Naive thymus-derived CD4-positive, alpha-beta T cell (primary cell): ENCODE measurements at places on chromosomes 6 and 20. TPM values are rescaled to one million over a fixed set of nuclear protein-coding genes. Genes with fewer than 3 reads are reported as not detected.

DNA sequence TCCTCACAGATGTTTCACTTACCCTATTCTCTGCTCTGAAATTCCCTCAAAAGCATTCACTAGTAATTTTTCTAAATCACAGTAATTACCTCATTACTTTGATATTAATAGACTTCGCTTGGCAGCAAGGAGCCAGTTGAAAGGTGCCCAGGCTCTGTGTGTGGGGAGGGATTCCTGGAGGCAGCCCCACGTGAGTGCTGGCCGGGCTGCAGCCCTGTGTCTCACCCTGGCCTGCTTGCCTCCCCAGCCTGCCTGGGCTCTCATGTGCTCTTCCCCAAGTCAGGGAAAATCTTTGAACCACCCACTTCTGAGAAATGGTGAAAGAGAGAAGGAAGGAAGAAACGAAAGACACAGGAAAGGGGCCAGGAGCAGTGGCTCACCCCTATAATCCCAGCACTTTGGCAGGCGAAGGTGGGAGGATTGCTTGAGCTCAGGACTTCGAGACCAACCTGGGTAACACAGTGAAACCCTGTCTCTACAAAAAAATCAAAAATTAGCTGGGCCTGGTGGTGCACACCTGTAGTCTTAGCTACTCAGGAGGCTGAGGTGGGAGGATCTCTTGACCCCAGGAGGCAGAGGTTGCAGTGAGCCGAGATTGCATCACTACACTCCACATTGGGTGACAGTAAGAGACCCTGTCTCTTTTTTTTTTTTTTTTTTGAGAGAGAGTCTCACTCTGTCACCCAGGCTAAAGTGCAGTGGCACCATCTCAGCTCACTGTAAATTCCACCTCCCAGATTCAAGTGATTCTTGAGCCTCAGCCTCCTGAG lies 20.0 kb upstream of the SNTA1 start:
- no peak overlapping the region for H3K27ac ChIP-seq
- H3K27me3 ChIP-seq, result no peaks in the 10 kb centered on the region
- H3K4me3 ChIP-seq, result no peak overlapping the region
- H3K4me1 ChIP-seq, result no peaks in the 10 kb centered on the region
- no peaks in the 10 kb centered on the region for H3K36me3 ChIP-seq

DNA sequence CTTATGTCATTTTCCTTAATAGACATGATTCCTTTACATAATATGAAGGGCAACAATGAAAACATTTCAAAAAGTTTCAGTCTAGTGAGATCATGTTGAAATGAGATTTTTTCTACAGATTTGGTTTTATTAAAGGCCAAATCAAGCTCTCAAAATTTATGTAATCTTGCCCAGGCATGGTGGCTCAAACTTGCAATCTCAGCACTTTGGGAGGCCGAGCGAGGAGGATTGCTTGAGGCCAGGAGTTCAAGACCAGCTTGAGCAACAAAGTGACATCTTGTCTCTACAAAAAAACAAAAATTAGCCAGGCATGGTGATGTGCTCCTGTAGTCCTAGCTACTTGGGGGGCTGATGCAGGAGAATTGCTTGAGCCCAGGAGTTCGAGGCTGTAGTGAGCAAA lies 50.8 kb downstream of the LRP11 start:
- H3K4me3 ChIP-seq, result no peak overlapping the region
- no peaks in the 10 kb centered on the region for H3K27me3 ChIP-seq
- no peaks in the 10 kb centered on the region for H3K36me3 ChIP-seq
- H3K27ac ChIP-seq, result no peak overlapping the region

DNA sequence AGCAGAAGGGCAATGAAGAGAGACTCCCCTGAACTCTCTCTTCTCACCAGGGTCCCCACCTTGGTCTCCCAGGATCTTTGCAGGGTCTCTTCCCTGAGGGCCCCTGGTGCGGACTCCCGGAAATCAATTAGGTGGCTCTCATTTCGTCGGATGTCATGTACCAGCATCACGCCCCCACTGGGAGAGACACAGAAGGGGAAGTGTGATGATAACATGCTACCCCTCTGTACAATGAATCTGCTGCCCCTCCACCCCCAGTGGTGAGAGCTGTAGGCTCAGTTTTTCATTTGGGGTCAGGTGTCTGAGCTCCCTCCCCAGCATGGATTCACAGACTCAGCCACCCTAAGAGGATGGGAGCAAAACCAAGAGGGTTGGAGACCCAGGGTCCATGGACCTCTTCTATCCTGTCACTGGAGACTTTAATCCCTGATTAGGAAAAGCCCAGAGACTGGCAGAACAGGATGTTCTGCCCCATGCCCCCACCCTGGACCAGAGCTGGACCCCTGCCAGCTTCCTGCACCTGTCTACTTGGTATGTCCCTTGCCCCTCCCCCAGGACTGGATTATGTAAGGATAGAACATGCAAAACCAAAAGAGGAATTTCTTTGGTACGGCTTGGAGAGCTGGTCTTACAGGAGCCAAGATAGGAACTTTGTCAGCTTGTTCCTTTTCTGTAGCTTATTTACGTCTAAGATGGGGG lies 11.1 kb downstream of the GGT7 start:
- no peaks in the 10 kb centered on the region for H3K36me3 ChIP-seq
- no peak overlapping the region for H3K27ac ChIP-seq
- no peaks in the 10 kb centered on the region for H3K27me3 ChIP-seq

DNA sequence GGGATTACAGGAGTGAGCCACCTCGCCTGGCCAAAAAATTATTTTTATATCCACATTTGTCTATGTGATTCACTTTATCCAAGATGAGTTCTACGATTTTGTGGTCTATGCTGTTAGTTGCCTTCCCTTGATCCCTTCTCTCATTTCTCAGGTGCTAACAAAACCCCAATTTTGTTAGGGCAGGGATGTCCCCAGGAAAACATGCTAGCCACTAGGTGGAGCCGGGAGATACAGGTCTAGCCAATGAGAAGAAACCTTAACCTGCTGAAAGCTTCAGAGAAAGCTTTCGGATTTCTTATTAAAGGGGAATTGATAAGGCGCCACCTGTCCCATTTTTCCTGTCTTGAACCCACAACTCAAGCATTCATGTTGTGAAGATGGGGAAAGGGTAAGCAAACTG lies 167.4 kb upstream of the OLIG3 start:
- no peaks in the 10 kb centered on the region for H3K4me1 ChIP-seq
- H3K27ac ChIP-seq, result no peak overlapping the region
- H3K4me3 ChIP-seq, result no peak overlapping the region

GRCh38 chr20:44776980-44777379 lies 31.3 kb downstream of the KCNK15 start:
- no peak overlapping the region for H3K4me3 ChIP-seq
- H3K27me3 ChIP-seq, result no peaks in the 10 kb centered on the region
- H3K27ac ChIP-seq, result no peak overlapping the region
- H3K36me3 ChIP-seq, result no peaks in the 10 kb centered on the region

DNA sequence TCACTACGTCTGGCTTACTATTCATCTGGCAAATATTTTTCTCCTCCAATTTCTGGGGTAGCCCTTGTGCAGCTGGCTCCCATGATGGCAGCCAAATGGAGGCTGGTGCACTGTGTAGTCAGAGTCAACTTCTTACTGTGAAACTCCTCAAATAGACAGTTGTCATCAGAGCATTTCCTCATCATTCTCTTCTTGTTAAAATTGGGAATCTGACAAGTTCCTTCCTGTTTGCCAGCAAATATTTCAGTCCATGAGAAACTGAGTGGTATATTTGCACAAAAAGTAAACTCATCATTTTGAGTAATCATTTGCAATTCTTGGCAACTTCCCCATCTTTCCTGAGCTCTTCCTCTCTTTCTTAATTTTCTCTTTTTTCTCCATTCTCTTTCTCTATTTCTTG lies 394.9 kb upstream of the RGS17 start:
- no peak for DNase-seq
- H3K4me3 ChIP-seq, result no peak overlapping the region
- H3K27ac ChIP-seq, result no peak overlapping the region
- H3K4me1 ChIP-seq, result no peaks in the 10 kb centered on the region

DNA sequence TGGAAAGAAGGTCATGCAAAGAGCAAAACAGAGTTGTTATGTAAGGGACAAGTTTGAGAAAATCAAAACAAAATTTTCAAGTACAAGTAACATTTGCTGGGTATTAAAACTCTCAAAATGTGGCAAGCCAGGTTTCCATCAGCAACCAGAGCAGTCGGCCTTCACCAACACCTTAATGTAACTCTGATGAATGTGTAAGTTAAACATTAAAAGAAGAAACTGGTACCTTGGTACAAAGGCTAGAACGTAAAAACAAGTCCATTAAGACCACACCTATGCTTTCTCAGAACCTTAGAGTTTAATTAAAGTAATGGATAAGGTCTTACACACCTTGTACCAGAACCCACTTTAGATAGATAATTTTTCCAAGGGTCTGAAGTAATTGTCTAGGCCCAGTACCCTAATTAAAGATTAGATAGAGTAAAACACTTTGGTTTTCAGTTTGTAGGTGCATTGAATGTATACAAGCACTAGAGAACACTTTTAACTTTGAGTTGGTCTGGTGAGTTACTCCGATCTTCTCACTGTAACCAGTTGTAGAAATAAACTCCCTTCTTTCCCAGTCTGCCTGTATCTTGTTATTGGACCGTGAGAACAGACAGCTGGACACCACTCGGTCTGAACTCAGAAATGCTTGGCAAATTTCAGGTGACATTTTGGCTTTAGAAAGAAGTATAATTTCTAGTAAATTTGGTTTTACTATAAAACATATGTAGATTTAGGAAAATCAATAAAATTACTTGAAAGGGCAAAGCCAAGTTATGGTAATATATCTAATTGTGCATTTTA lies 319.4 kb downstream of the HTR1B start:
- no peak overlapping the region for H3K4me3 ChIP-seq
- H3K36me3 ChIP-seq, result no peaks in the 10 kb centered on the region
- no peaks in the 10 kb centered on the region for H3K4me1 ChIP-seq
- H3K27ac ChIP-seq, result no peak overlapping the region
- no peak for DNase-seq
- H3K27me3 ChIP-seq, result no peaks in the 10 kb centered on the region

- H3K36me3 ChIP-seq, result no peaks in the 10 kb centered on the region
- H3K27me3 ChIP-seq, result no peaks in the 10 kb centered on the region
- no peak overlapping the region for H3K4me3 ChIP-seq
- H3K27ac ChIP-seq, result no peak overlapping the region
- no peak for DNase-seq
Observed at GRCh38 chr6:141969201-141969600, 163.5 kb upstream of the GJE1 start.

GRCh38 chr6:152942319-152942869 lies 40.4 kb downstream of the FBXO5 start:
- no peaks in the 10 kb centered on the region for H3K27me3 ChIP-seq
- H3K4me3 ChIP-seq, result no peak overlapping the region
- H3K36me3 ChIP-seq, result no peaks in the 10 kb centered on the region
- no peak for DNase-seq
- no peaks in the 10 kb centered on the region for H3K4me1 ChIP-seq
- H3K27ac ChIP-seq, result no peak overlapping the region

DNA sequence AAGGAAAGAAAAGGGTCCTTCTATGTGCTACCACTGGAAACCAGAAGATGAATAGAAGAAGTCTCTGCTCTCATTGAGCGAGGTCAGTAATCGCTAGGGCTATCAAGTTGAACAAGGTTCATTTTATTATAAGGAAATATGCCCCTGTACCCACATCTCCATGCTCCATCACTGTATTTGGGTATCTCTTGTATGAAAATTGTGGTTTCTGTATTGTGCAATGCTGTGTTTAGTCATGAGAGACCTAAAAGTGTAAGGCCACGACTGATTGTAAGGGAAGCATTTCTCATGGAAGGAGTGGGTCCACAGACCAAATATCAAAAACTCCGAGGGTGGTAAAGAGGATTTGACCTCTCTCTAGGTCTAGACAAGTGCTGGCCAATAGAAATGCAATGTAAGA lies 3.6 kb upstream of the HS3ST5 start:
- no peaks in the 10 kb centered on the region for H3K36me3 ChIP-seq
- H3K4me3 ChIP-seq, result no peak overlapping the region
- H3K27ac ChIP-seq, result no peak overlapping the region
- no peaks in the 10 kb centered on the region for H3K4me1 ChIP-seq
- H3K27me3 ChIP-seq, result no peaks in the 10 kb centered on the region
- no peak for DNase-seq

GRCh38 chr6:44217332-44218143 lies 812 bp downstream of the MYMX start:
- no peak for DNase-seq
- H3K4me3 ChIP-seq, result no peak overlapping the region
- no peak overlapping the region for H3K27ac ChIP-seq
- peaks cover 4% of the 10 kb centered on the region for H3K4me1 ChIP-seq
- H3K27me3 ChIP-seq, result no peaks in the 10 kb centered on the region

GRCh38 chr6:87514831-87515230 lies 42.1 kb downstream of the SLC35A1 start:
- H3K36me3 ChIP-seq, result peaks cover 12% of the 10 kb centered on the region
- no peak overlapping the region for H3K4me3 ChIP-seq
- no peaks in the 10 kb centered on the region for H3K4me1 ChIP-seq
- peak overlapping the region; percentile 42 for H3K27ac ChIP-seq
- DNase-seq, result peak; percentile 4

DNA sequence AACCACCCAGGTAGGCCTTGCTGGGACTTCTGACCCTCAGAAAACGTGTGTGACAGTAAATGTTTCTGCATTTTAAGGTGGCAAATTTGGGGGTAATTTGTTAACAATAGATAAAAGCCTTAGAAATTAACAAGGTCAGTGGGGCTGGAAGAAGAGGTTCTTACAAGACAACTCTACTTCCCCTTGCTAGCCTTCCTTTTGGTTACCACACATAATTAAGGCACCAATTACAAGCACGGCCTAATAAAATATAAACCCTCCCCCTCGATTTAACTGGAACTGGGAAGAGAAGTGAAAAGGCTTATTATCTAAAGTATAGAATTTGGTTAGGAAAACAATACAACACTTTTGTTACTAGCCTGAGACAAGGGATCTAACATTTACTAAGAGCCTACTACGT lies 38.8 kb downstream of the ELOVL5 start:
- H3K4me1 ChIP-seq, result peaks cover 83% of the 10 kb centered on the region
- no peak overlapping the region for H3K4me3 ChIP-seq
- no peaks in the 10 kb centered on the region for H3K27me3 ChIP-seq
- no peak for DNase-seq
- no peak overlapping the region for H3K27ac ChIP-seq
- H3K36me3 ChIP-seq, result no peaks in the 10 kb centered on the region

DNA sequence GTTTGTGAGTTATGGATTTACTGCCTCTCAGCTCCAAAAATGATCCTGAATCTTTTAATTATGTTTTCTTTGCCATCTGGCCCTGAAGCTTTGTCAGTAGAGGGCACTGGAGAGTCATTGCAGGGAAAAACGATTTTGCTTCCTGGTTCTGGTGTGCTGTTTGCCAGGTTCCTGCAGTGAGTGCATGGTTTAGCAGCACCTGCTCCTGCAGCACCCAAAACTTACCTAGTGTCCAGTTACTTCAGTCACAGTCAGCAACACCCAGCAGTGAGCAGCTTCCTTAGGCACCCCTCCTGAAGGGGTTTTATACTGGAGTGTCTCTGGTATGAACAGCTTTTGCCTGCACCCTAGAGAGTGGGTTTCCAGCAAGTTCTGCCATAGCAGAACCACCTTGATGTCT lies 6.0 kb upstream of the TRIM26 start:
- H3K36me3 ChIP-seq, result no peaks in the 10 kb centered on the region
- H3K4me3 ChIP-seq, result no peak overlapping the region
- peak; percentile 37 for DNase-seq
- H3K27ac ChIP-seq, result no peak overlapping the region

The HLA-DOA gene
- total RNA-seq, result 1.7 and 3.0 TPM in 2 replicates

The CTCFL gene
- total RNA-seq, result not detected

The SMLR1 gene
- not detected for total RNA-seq

The BEND3 gene
- total RNA-seq, result 4.0 and 4.1 TPM in 2 replicates
